ENCODE measurements at places on chromosomes 3 and 15.

GRCh38 chr15:50107591-50108408, 11.2 kb downstream of the ATP8B4 start:
- no peak for DNase-seq

GRCh38 chr3:18902081-18902793, 246.1 kb upstream of the KCNH8 start:
- no peak for DNase-seq

GRCh38 chr15:80835336-80835735, 56.2 kb downstream of the CEMIP start:
- no peak for DNase-seq

- no peak for DNase-seq
These were observed 670 bp upstream of the ACAP2 start for GRCh38 chr3:195443391-195443989.

DNA sequence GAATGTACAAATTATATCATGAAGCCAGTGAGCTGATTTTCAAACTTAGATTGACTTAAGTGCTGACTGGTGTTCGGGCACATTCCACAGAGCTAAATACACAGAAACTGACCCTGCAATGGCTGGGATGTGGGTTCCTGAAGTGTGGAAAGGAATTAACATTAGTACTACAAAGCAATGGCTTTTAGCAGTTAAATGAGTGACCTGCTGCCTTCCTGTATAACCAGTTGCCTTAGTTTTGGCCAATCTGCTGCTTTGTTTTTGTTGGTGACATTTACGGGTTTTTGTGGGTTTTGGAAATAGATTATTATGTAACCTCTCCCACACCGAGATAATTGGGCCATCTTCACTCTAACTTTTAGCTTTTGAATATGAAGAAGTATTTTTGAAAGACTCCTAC, 2.4 kb upstream of the SKIC8 start:
- DNase-seq, result no peak

DNA sequence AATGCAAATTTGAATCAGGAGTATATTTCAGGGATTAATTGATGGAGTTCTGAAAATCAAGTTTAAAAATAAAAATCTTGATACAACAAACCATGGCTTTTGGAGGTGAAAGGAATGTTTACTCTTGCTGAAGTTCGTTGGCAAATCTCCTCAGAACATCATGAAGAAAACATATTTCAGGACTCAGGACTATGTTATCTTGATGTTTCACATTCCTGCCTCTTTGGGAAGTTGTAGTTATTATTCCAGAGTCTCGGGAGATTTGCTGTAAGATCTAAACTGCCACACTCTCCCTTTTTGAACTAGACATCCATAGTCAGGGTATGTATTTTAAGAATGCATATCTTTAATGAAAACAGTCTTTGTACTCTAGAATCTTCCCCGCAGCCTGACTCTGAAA, 271.2 kb downstream of the RBMS3 start:
- DNase-seq, result no peak
